Suprapubic skin (tissue), 4 donors: ENCODE measurements at places on chromosomes 12 and 14.
A peak's percentile ranks its signal among the peaks of the same experiment; 100 is the strongest.

DNA sequence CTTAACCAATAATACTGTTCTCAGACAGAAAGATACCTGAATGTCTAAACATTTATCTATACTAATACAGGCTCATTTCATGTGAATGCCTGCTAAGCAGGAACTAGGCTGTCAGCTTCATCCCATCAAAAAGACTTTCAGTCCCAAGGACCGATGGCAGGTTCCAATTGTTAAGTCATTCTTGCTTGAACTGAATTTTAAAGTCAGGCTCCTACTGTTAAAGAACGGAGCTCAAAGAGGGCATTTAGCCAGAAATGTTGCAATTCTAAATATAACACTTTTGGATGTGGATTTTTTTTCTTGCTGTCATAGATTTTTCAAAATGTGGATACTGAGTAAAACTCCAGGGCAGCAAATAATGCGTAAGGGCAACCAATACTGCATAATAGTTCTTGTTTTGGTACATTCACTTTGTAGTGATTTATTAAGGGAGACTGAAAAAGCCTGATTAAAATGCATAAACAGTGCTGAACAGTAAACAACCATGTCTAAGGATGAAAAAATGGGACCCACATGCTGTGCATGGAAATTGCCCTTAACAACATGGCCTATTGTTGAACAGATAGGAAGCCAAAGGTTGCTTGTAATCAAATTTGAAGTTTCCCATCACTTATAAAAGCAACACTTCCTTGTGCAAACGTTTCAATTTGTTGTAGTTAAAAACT is 38.6 kb upstream of the DBX2 start:
- DNase-seq = no peak

DNA sequence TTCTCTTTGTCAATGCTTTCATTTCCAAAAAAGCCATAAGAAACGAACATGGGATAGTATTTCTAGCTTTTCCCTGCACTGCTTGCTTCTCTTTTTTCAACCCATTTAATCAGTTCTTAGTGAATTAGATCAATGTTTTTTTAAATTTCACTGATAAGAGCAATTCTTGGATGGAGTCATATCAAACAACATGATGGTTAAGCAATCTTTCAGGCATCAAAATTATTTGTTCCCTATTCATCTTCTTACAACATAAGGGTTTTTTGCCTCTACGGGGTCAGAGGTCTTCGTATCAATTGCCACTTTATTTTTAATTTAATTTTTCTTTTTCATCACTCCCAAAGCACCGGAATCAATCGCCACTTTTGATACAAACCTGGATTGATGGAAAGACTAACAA is 103.8 kb upstream of the RESF1 start:
- DNase-seq = no peak

- DNase-seq = peak; percentile 83
These were observed at the start of gene MIPOL1 for GRCh38 chr14:37197421-37198272. TSS of gene MIPOL1 (plus strand) at chr14:37197937. CDS start at chr14:37247889, 49,952 bp downstream.

GRCh38 chr12:123868791-123869190 is 103.8 kb downstream of the CCDC92 start:
- no peak for DNase-seq

DNA sequence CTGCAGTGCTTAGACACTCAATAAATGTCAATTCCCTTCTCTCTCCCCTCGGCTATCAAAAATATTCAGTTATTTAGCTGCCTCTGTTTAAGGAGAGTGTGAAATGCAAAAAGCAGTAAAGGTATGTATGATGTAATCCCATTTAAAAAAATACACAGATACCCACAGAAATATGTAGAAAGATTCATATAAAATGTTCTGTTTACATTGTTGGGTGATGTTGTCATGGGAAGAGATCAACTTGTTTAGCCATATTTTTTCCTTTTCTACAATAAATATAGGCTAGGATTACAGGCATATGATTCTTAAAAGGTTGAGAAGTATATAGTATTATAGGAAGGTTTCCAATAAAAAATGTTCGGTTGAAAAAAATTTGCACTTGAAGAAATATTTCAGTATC is 7.8 kb downstream of the PPP2R3C start:
- DNase-seq = no peak

GRCh38 chr12:113075137-113075683 is 18.7 kb downstream of the DTX1 start:
- DNase-seq = no peak

- DNase-seq = no peak
These were observed 51.8 kb downstream of the PARP11 start for GRCh38 chr12:3821441-3821840.

- no peak for DNase-seq
These were observed 36.2 kb upstream of the APPL2 start for GRCh38 chr12:105272152-105272551.

DNA sequence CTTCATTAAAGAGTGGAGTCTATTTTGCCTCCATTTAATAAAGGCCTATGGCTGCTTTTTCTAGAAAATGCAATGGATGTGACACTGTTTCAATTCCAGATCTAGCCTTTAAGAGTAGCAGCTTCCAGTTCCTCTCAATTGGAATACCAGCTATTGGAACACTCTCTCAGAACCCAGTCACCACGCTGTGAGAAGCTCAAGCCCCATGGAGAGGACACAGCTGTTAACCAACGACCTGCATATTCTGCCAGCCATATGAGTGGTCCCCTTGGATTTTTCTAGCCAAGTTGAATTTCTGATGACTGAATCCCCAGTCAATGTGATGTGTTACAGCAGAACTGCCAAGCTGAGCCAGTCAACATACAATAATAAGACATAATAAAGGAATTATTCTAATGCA is 131.8 kb downstream of the TMTC3 start:
- DNase-seq = no peak

DNA sequence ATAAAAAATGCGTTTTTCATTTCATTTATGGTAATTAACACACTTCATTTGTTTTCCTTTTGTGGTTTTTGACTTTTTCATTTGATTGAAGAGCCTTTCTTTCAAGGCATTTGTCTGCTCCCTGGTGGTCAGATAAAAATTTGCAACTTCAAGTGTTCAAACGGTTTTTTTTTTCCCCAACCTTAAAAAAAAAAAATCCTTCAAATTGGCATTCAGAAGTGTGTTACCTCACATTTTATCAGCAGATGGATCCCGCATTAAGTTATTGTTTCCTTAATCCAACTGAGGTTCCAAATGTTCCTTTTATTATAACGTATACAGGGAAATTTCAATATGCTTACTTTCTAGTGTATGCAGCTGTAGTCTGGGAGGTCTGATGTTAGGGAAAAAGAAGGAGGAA is 47.2 kb downstream of the MYF5 start:
- no peak for DNase-seq

DNA sequence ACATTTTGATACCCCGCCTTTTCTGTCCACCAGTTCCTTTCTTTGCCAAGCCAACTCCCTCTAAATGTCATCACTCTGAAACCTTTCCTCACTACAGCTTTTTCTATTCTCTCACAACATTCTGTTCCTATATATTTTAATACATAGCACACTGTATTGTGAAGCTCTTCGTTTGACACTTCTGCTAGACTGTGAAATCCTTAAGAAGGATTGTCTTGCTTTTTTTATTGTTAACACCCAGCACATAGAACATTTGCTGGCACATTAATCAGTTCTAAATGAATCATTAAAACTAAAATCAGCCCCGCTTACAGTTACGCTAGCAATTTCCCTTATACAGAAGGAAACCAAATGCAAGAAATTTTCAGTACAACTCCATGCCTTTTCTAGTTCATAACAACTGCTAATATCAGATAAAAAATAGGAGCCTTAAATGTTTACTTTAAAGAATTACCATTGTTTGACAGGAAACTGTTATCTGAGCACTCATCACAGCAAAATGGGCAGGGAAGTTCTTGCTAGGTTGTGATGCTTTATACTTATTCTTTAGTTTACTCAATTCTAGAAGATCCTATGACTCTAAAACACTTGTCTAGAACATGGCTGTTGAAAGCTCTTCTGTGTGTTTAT is 93.5 kb downstream of the PPP1R12A start:
- DNase-seq = no peak

DNA sequence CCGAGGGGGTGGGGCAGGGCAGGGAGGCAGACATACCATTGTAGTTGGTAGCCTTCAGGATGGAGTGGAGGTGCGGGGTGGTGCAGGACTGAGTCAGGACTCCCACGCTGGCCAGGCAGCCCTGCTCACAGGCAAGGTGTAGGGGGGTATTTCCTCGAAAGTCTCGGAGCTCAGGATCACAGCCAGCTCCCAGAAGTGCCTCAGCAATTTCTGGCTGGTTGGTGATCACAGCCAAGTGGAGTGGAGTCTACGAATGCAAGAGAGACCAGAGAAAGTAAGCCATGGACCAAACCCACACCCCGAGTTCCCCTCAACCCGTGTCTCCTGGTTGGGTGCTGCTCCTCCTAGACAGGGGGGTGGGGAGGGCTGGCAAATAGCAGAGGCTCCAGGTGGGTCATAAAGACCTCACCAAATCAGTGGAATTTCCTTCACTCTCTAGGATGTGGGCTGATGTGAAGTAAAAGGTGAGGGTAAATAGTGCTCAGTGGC is 1.4 kb downstream of the NFKBIA start:
- DNase-seq = no peak

DNA sequence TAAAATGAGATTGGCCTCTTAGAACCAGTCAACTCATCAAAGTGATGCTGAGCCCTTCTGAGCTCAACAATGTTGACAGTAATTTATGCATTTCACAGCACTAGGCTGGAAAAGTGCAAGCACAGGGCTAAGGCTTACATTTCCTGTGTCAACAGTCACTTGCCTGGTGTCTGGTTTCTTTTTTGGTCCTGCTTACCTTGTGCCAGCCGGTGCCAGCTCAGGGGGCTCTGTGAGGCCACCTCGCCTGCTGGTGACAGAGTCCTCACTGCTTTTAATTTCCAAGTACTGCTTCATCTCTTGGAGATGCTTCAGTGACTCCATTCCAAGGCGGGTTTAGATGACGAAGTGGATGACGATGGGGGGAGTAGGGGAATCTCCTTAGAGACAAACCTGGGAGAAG is 53.1 kb upstream of the KCNA1 start:
- no peak for DNase-seq

GRCh38 chr12:76784600-76785051 is 20.7 kb downstream of the ZDHHC17 start:
- no peak for DNase-seq

DNA sequence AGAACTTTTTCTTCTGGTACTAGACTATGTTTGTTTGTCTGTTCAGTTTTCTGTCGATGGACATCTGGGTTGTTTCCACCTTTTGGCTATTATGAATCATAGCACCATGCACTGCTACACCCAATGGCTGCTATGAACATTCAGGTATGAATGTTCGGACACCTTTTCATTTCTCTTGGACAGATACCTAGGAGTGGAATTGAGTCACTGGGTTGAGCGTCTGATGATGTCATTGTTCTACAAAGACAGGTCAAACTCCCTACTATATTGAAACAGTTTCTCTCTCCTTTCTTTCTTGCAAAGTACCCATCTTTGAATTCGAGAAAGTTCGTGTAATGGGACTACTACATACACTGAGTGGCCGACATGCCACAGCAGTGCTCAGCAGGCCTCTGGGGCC is 44.7 kb downstream of the KCTD10 start:
- DNase-seq = no peak

GRCh38 chr12:8508910-8509841 is 4.1 kb upstream of the CLEC4D start:
- no peak for DNase-seq

DNA sequence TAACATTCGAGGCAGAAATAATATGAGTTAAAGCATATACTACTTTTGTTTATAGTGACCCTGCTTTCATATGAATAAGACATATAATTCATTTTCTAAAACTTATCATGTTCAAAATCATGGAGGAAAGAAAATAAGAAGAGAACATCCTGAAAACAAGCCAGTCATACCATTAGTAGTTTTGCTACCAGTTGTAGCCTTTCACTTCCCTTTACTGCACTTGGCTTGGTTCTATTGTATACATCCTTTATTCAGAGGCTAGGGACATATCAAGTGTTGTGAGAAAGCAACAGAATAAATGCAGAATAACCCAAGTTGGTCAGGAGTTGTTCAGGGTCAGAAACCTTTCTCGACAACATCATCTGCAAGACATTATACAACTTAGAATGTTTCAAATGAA is 598.7 kb downstream of the SOX5 start:
- no peak for DNase-seq

GRCh38 chr12:108606492-108606891 is 8.6 kb upstream of the TMEM119 start:
- no peak for DNase-seq
